CD4-positive, alpha-beta T cell treated with Interleukin-4 for 1 hour (primary cell): ENCODE measurements at places on chromosomes 13 and 19.

- DNase-seq: no peak
Measured at GRCh38 chr13:99992949-99993351, 11.4 kb downstream of the ZIC2 start.

- no peak for DNase-seq
Measured at GRCh38 chr13:99332456-99332855, 25.3 kb upstream of the GPR183 start.

GRCh38 chr19:49971991-49972411 is 11.0 kb upstream of the SIGLEC11 start:
- no peak for DNase-seq

DNA sequence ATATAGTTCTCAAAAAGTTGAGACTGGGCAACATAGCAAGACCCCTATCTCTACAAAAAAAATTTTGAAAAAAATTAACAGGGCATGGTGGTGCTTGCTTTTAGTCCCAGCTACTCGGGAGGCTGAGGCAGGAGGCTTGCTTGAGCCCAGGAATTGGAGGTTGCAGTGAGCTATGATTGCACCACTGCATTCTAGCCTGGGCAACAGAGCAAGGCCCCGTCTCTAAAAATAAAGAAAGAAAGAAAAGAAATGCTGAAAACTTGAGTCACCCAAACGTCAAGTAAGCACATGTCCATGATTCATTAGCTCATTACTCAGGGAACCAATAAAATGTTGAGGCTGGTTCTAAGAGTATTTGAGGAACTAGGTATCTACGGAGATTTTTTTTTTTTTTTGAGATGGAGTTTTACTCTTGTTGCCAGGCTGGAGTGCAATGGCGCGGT is 33.9 kb upstream of the SEMA6B start:
- peak; percentile 26 for DNase-seq

GRCh38 chr13:32028711-32029110 is 2.9 kb upstream of the FRY start:
- DNase-seq: no peak

GRCh38 chr13:109372666-109373065 is 413.7 kb downstream of the IRS2 start:
- no peak for DNase-seq

- DNase-seq: no peak
Measured at GRCh38 chr13:109154966-109155761, 525.8 kb downstream of the MYO16 start.

DNA sequence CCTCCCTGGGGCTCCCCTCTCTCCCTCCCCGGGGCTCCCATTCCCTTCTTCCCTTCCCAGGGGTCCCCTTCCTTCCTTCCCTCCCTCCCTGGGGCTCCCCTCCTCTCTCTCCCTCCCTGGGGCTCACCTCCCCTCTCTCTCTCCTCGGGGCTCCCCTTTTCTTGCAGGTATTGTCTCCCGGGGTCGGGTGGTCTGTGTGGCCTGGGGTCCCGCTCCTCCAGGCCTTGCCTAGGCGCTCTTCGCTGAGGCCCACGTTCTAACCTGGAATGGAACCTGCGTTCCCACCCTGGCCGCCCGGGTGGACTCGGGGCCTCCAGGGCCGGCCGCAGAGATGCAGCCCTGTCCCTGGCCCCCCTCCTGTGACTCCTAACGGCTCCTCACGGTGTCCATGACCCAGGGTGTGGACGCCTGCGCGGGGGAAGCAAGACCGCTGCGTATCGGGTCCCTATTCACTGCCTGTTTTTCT is 940 bp upstream of the DCUN1D2 start:
- no peak for DNase-seq

- DNase-seq: no peak
Measured at GRCh38 chr13:42750794-42751193, 30.6 kb upstream of the FAM216B start.

- peak; percentile 99 for DNase-seq
Measured at GRCh38 chr19:13986348-13986904, 19.7 kb downstream of the RFX1 start.

- peak; percentile 93 for DNase-seq
Measured at GRCh38 chr19:1082165-1082927, 12.8 kb downstream of the POLR2E start.

DNA sequence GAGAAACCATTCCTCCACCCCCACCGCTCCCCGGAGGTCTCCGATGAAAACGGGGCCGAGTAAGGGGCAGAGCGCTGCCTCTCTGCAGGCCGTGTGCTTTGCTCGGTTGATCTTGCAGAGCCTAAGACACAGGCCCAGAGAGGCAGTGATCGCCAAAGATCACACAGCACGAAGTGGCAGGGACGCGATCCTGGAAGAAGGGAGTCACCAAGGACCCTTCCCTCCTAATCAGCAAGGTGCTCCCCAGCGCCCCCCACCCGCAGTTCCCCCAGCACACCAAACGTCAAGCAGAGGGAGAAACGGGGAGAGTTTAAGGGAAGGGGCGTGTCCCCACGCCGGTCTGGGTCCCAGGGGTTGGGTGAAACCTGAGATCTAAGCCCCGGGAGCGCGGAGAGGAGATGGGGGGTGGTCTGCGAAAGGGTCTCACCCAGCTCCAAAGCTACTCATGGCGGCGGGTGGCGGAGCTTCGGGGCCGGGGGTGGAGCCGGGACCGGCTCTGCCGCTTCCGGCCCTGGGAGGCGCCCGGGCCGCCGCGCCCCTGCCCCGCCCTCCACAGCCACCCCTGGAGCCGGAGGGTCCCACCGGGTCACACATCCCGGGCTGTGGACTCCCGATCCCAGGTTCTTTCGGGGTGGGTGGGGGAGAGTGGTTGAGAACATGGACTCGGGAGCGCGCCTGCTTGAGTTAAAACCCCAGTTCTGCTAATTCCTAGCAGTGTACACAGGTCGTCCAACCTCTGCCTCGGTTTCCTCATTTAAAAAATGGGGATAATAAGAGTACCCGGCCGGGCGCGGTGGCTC is at the start of gene EML2:
Gene EML2 (minus strand): TSS at position 468 of the 800 bp plus-strand sequence. CDS start 21 bp downstream, at position 447.
- peak; percentile 35 for DNase-seq

- peak; percentile 21 for DNase-seq
Measured at GRCh38 chr13:19818223-19818842, 35.6 kb upstream of the PSPC1 start.

DNA sequence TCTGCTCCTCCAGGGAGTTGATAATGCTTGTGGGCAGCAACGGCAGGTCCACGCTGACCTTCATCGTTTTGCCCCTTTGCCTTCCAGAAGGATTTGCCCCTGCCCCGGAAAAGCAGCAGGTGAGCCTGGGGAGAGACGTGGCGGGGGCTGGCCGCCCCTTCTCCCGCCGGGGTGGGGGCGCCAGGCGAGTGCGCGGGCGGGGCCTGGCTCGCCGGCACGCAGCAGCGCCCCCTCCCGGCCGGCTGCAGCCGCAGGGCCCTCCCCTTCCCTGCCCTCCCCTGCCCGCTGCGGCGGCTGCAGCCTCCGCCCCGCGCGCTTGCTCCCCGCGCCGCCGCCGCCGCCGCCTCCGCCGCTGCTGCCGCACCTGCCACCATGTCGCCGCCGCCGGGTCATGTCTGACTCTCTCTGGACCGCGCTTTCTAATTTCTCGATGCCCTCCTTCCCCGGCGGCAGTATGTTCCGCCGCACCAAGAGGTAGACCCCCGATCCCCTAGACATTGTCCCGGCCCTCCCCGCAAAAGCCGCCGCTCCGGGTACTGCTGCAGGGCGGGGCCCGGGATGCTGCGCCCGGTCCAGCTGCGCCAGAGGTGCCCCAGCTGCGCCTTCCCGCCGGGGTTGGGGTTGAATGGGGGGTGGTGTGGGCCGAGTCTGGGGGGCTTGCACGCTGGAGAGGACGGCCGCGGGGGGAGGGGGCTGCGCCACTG is at the start of gene MAST1:
Gene MAST1 (plus strand): TSS at position 334 of the 704 bp plus-strand sequence. CDS start 58 bp downstream, at position 392.
- DNase-seq: peak; percentile 29

DNA sequence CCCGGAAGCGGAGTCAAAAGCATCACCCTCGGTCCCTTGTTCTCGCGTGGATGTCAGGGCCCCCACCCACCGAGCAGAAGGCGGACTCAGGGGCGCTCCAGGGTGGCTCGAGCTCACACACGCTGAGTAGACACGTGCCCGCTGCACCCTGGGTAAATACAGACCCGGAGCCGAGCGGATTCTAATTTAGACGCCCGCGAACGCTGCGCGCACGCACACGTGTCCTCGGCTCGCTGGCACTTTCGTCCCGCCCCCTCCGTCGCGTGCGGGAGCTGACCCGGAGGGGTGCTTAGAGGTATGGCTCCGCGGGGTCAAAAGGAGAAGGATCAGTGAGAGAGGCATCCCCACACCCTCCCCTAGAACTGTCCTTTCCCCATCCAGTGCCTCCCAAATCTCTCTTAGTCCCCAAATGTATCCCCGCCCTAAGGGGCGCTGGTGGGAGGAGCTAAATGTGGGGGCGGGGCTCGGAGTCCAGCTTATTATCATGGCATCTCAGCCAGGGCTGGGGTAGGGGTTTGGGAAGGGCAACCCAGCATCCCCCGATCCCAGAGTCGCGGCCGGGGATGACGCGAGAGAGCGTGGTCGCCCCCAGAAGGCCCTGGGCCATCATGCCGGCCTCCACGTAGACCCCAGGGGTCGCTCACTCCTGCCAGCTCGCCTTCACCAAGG is 451 bp upstream of the ICAM5 start:
- DNase-seq: peak; percentile 63

DNA sequence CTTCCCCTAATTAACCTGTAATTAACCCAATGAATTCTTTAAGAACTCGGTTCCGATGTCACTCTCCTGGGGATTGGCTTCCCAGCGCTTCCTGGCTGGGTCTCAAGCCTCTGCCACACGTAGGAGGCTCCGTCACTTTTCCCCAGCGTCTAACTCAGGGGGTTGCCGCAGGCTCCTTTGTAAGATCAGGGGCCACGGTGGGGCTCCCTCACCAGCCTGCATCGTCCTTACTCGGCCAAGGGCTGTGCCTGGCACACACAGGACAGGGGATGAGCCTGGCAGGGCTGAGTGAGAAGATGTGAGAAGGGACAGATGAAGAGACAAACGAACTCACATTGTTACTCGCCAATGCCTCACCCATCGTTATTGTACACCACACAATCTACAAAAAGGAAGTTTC is 20.9 kb upstream of the ATP11A start:
- no peak for DNase-seq

- no peak for DNase-seq
Measured at GRCh38 chr13:95260031-95260525, 41.2 kb downstream of the ABCC4 start.

GRCh38 chr13:58399263-58399662 is 767.7 kb downstream of the PCDH17 start:
- DNase-seq: no peak
